ENCODE measurements at places on chromosomes 6 and 20.

- no peak for DNase-seq
Measured at GRCh38 chr20:40279390-40279789, 409.6 kb downstream of the MAFB start.

DNA sequence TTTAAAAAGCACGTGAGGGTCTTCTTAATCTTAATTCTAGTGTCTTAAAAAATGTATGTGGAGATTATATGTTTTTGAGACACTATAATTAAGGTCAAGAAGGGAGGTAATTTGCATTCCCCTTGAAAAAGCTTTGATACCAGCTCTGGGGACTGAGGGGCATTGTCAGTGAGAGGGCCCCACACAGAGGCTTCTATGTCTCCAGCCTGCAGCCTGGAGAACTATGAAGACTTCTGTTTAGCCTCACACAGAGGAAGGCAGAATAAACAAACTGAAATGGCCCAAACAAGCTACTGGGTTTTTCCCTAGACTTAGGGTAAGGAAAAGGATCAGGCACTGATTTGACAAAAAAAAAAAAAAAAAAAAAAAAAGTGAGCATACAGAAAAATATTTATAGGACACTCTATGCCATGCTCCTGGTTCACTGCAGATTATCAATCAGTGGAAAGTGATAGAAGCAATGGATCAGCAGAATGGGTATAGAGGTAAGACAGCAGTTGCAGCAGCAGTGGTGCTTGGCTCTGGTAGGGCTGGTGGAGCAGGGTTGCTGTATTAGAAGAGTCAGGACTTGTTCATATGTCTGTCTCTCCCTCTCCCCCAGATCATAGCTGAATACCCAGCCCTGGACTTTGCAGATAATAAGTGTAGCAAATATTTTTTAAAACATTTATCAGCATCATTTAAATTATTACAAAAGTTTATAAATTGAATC, 85.4 kb downstream of the KLHL32 start:
- no peak for DNase-seq

DNA sequence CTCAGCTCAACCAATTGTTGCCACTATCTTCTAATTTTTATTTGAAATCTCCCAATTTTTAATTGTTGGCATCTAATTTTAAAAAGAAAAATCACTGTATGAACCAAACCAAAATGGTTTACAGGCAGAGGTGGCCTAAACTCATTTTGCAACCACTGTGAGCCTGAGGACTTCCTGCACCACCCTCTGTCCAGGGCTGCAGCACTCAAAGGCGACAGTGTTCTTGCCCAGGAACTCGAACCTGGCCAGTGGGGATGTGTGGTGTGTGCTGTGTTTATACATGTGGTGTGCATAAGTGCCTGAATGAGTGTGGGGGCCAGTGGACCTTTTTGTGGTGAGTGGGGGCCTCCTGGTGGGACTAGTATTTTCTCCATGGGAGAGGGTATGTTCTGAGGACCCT, 24.4 kb upstream of the SLC22A7 start:
- DNase-seq: no peak

DNA sequence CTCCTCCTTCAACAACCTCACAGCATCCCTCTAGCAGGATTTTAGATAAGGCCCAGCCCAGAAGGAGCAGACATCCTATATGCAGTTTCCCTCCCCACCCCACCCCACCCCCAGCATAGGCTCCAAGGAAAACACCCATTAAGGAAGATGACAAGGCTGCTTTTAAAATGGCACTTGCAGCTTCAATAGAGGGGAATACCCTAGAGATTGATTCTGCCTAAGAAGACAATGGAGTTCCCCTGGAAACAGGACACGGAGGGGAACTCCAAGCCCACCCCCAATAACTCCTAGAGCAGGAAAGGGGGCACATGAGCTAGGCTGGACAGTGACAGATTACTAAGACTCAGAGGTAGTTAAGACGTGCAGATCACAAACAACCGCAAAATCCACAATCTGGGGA, 34.7 kb downstream of the CPNE5 start:
- DNase-seq: no peak

GRCh38 chr6:19394687-19395086, 442.5 kb upstream of the ID4 start:
- no peak for DNase-seq

GRCh38 chr20:19964289-19965265, 52.6 kb upstream of the NAA20 start:
- no peak for DNase-seq

GRCh38 chr6:11618533-11618932, 81.0 kb downstream of the TMEM170B start:
- peak; percentile 13 for DNase-seq

GRCh38 chr6:101478891-101479290, 85.4 kb downstream of the GRIK2 start:
- DNase-seq: no peak

DNA sequence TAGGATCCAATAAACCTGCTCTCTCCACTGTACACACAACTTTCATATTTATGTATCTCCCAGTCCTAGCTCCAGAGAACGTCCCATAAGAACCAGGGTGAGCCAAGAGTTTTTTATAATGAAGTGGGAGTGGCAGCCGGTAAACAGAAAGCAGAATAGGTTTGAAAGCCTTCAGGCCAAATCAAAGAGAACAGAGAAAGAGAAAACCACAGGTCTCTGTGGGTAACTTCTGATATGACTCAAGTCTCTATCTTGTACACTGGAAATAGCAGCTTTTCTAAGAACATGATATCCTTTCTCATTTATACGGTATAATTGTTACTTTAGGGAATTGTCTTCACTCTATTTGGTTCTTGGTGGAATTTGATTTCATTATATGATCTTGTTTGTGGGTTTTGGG, 273.6 kb downstream of the PACRG start:
- DNase-seq: peak; percentile 32

- DNase-seq: no peak
Measured at GRCh38 chr20:40769677-40770285, 80.7 kb upstream of the MAFB start.

GRCh38 chr6:18988636-18989035, 601.5 kb downstream of the RNF144B start:
- no peak for DNase-seq

DNA sequence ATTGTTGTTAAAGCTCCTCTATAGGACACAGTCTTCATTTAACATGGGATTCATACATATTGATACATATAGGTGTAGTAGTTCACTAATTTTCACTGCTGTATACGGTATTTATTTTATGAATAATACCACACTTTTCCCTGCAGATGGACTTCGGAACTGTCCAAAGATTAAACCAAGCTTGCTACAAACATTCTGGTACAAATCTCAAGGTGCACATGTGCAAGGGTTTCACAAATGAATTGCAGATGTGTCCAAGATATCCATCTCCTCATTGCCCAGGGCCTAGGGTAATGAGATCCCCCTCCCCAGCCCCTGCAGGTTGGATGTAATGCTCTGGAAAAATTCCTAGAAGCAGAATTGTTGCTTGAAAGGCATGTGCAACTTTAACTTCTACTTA, 31.4 kb downstream of the DTNBP1 start:
- no peak for DNase-seq

DNA sequence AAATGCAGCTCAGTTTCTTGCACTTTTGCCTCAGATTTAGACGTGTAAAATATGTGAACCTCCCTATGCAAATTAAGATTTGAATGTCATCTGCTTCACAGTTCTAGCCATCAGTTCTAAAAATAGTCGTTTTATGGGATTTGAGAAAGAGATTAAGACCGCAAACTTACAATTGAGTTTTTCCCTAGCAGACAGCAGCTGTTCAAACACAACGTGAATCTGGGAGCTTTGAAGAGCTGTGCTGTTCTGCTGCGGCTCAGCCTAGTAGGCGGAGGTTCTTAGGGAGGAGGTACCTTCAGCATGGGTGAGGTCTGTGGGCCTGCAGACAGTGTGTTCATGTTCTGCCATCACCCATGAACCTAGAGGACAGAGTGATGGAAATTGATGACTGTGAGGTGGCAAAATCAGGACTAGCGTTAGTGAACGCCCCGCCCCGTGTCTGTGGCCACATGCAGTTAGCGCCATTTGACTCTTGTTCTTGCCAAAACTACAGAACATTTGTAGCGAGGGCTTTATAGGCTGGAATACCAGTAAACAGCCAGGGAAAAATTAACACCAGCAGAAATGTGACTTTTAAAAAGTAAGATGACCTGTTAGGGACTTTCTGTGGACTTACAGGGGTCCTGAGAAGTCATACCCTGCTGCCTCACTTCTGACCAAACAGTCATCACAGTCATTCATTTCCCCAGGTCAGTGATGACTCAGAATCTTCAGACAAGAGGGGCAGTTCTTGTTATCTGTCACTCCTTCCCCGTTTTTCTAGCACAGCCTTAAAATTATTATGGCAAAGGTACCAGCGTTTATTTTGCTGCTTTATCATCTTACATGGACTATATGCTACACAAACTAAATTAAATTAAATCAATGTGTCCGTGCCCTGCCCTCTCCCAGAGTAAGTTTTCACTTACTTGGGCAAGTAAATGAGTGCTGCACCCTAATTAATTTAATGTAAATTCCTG, 84.3 kb upstream of the TMEM181 start:
- peak; percentile 88 for DNase-seq

GRCh38 chr6:6703699-6704098, 115.2 kb downstream of the LY86 start:
- DNase-seq: no peak

DNA sequence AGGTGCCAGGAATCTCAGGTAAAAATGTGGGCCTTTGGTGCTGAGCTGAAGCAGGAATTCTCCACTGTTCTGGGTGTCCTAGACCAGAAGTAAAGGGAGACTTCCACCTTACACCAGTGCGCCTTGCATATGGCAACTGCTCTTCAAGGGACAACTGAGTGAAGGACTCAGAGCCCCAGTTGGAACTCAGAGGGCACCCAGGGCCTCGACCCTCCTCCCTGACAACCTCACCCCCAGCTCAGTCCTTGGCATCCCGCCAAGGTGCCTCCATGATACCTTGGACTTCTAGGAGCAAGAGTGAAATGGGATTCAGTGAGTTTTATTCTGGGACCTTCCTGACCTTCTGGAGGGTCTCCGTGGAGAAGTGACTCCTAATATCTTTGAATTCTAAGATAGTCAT, 153.7 kb upstream of the PROKR2 start:
- no peak for DNase-seq

DNA sequence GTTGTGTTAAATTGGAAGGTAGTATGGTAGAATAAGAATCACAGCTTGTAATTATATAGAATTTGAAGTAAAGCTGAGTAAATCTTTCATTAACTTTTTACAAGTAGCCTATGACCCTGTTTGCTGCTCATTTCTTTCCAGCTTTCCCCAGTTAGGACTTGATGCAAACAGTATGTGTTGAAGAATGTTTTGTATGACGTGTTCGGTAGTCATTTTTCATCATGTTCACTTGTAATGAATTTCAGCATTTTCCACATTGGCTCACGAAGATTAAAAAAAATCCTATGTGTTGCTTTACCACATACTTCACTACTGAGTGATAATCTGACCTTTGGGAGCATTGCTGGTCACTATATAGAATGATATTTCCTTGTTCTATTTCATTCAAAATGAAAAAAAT, 162.4 kb downstream of the CDKAL1 start:
- no peak for DNase-seq

DNA sequence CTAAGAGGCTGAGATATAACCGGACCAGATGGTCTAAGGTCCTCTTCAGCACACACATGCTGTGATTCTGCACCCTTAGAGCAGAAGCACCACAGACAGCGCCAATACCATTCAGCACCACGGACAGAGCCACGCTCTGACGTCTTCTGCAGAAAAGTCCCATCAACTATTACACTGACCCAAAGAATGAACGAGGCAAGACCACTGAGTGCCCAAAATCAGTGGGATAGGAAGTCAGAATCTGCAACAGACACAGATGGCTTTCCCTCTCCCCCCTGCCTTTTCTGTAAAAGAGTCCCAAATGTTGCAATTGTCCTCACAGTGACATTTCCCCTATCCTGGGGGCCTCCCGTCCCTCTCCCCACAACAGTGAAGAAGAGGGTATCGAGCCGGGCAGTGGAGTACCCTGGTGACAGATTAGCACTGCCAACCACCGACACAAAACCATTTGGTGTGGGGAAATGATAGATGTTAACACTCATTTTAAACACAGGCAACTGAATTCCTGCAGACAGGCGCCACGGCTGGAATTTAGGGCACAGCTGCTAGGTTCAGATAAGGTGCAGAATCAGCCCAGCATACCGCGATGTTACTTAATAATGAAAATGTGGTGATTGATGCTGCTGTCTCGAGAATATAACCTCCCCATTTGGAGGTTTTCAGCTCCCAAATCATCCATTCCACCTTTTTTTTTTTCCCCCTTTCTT, 66.6 kb upstream of the CTNNBL1 start:
- no peak for DNase-seq

DNA sequence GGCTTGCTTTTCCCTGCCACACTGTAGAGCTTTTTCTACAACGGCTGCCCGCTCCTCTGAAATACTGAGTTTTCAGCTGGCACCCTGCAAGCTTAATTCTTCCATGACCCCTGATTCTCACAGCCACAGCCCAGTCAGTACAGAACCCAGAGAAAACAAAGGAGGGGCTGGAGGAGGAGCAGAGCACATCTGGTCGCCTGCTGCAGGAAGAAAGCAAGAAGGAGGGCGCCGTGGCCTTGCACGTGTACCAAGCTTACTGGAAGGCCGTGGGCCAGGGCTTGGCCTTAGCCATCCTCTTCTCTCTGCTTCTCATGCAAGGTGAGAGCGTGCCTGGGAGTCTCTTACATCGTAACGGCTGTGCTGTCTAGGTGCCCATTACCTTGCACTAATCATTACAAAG, 11.3 kb downstream of the DLK2 start:
- DNase-seq: no peak

DNA sequence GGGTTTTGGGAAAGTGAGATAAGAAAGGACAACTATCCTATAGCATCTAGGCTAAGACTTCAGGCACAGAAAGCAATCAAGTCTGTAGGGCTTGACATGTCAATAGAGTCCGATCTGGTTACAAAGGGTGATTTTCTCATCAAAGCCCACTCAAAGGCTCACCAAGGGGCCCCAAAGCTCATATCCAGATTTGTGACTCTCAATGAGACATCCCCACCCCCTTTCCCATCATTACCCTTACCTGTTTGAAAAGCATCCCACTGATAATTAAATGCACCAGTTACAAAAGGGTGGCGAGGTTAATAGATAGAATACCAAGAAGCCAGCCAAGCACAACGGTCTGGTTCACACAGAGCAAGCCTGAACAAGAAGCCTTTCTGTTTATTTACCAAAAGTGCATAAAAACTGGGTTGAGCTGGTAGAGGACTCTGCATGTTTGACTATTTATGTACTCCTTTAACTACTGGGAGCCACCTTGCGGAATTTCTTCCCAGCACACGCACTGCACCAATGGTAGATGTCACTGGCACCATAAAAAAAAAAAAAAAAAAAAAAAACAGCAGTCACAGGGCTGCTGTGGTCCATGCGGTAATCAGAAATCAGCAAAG, 6.1 kb downstream of the JAG1 start:
- no peak for DNase-seq

- no peak for DNase-seq
Measured at GRCh38 chr6:155064303-155064702, 69.2 kb downstream of the TIAM2 start.
